ENCODE measurements at places on chromosomes 4 and X. TPM values are rescaled to one million over a fixed set of nuclear protein-coding genes. Genes with fewer than 3 reads are reported as not detected.

GRCh38 chr4:92182006-92182735, 121.6 kb upstream of the GRID2 start:
- no peak overlapping the region for H3K27ac ChIP-seq
- DNase-seq, result no peak
- H3K4me3 ChIP-seq, result no peak overlapping the region
- H3K27me3 ChIP-seq, result no peaks in the 10 kb centered on the region

- no peak for DNase-seq
- H3K4me1 ChIP-seq, result no peaks in the 10 kb centered on the region
- no peaks in the 10 kb centered on the region for H3K36me3 ChIP-seq
Measured at GRCh38 chr4:152513078-152513477, 22.8 kb downstream of the FBXW7 start.

- no peaks in the 10 kb centered on the region for H3K36me3 ChIP-seq
- peak; percentile 57 for DNase-seq
- H3K27me3 ChIP-seq, result no peaks in the 10 kb centered on the region
- peak overlapping the region; percentile 50 for H3K27ac ChIP-seq
- H3K4me1 ChIP-seq, result peaks cover 77% of the 10 kb centered on the region
Measured at GRCh38 chr4:40455340-40455902, 120.3 kb downstream of the CHRNA9 start.

GRCh38 chrX:153378607-153379006, 22.5 kb downstream of the PNMA6E start:
- no peak overlapping the region for H3K27ac ChIP-seq
- peaks cover 16% of the 10 kb centered on the region for H3K4me1 ChIP-seq
- H3K4me3 ChIP-seq, result no peak overlapping the region
- DNase-seq, result no peak
- H3K36me3 ChIP-seq, result no peaks in the 10 kb centered on the region
- H3K27me3 ChIP-seq, result no peaks in the 10 kb centered on the region

Gene POF1B
- 8.6 TPM for total RNA-seq
